Lung (tissue), 17 donors: ENCODE measurements at places on chromosomes 11 and 22. TPM values are rescaled to one million over a fixed set of nuclear protein-coding genes. Genes with fewer than 3 reads are reported as not detected.

Gene TREH
- total RNA-seq = not detected

GRCh38 chr11:121478895-121479697 is 26.3 kb upstream of the SORL1-AS1 start:
- DNase-seq = peak; percentile 47
- peaks cover 10% of the 10 kb centered on the region for H3K4me1 ChIP-seq

- no peak overlapping the region for H3K27ac ChIP-seq
- H3K4me1 ChIP-seq = peaks cover 79% of the 10 kb centered on the region
- no peaks in the 10 kb centered on the region for H3K27me3 ChIP-seq
- no peak overlapping the region for H3K4me3 ChIP-seq
- no peak for DNase-seq
Observed at GRCh38 chr11:125253795-125254525, 89.4 kb downstream of the PKNOX2 start.

- no peak overlapping the region for H3K4me3 ChIP-seq
- DNase-seq = no peak
- no peaks in the 10 kb centered on the region for H3K4me1 ChIP-seq
Observed at GRCh38 chr11:108618529-108618928, 25.0 kb upstream of the EXPH5 start.

Gene DMC1
- 1.1 TPM for total RNA-seq

DNA sequence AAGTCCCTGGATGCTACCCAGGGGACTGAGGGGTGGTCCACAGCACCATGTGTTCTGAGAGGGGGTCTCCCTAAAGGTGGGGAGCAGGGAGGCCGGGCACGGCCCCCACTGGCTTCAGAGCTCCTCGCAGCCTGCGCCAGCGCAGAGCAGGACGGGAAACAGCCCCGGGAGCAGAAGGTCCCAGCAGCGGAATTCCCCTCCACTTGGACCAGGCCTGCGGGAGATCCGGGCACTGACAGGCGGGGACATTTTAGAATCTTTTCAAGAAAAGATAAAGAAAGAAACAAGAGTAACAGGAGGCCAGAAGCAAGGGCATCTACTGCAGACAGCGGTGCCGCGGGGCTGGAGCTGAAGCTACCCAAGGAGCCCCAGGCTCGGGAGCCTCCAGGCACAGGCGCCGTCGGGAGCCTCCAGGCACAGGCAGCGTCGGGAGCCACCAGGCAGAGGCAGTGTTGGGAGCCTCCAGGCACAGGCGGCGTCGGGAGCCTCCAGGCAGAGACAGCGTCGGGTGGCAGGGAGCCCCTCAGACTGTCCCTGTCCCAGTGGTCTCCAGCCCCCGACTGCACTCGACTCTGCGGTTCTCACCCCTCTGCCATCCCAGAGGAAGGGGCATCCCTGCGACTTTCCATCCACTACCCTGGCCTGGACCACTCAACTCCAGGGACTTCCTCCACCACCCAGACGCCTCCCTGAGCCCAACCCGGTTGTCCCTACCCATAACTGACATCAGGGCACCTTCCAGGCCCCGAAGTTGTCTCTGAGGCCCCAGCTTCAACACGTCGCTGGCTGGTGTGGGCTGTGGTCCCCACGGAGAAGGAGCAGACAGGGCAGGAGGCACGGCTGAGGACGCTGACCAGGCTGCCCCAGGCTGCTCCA is 211.1 kb downstream of the BRD1 start:
- H3K27ac ChIP-seq = no peak overlapping the region
- H3K4me3 ChIP-seq = no peak overlapping the region
- H3K36me3 ChIP-seq = no peaks in the 10 kb centered on the region
- H3K27me3 ChIP-seq = no peaks in the 10 kb centered on the region
- no peak for DNase-seq

Gene TBX10
- total RNA-seq = not detected

Gene MISFA
- total RNA-seq = 2.8 TPM

Gene TNNT3
- 8.0 TPM for total RNA-seq
